ENCODE measurements at places on chromosomes 4 and X.

DNA sequence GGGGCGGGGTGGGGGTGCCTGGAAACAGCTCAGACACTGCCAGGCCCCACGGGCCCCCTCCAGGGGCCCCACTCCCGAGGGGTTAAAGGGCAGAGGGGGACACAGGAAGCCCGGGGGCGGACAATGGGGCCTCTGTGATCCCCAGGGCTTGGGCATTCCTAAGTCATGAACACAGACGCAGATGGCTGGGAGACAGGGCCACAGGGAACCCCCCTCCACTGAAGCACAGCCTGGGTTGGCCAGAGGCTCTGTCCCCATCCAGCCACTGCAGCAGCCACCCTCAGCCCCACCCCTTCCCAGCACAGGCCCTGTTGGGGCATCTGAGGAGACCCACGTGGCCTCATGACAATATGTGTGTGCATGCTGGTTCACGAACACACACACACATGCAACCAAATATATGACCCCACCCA, 3.9 kb downstream of the L1CAM start:
- no peak for DNase-seq

GRCh38 chr4:171928336-171928735, 115.1 kb downstream of the GALNTL6 start:
- DNase-seq = no peak

DNA sequence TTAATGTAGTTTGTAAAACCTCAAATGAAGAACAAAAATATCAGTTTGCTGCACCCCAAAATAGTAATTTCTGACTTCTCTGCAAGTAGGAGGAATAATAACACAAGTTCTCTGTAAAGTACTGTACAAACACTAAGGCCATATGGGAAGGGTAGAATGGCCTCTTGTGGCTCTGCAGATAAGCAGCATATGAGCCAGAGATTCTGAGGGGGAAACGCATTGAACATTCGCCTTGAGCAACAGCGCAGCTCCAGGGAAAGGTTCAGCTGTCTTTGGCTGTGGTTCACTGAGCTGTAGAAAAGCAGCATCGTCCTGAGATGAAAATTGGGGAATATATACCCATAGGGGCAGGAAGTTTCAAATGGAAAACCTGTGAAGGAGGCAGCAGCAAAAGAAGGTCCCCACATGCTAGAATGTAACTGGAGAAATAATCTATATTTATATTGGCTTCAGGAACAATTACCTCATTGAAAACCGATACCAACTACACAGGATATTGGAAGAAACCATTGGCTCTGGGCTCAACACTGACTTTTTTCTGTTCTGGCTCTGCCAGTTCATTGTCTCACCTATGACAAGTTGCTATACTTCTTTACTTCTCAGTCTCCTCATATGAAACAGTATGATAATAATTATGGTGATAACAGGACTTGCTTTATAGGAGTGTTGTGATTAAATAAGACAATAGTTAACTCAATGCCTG, 357.6 kb upstream of the CPEB2 start:
- DNase-seq = no peak

- no peak for DNase-seq
These were observed 1225.9 kb downstream of the PCDH19 start for GRCh38 chrX:99184153-99184552.

GRCh38 chrX:9180623-9181022, 146.7 kb upstream of the FAM9B start:
- no peak for DNase-seq

DNA sequence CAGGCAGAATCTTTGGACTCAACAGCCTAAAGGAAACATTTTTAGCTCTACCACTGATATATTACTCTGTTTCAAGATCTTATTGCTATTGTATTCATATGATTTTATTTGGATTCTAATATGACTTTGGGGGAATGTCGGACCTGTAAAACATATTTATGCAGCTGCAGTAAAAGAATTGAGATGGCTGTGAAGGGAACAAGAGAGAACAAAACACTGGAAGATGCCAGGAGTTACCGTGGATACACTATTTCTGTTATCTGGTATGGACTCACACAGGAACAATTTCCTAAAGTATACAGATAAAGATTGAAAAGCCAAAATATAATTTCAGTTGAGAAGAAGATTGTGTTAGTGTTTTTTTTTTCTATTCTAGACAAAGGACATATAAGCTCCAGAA, 113.0 kb upstream of the DCLK2 start:
- no peak for DNase-seq

DNA sequence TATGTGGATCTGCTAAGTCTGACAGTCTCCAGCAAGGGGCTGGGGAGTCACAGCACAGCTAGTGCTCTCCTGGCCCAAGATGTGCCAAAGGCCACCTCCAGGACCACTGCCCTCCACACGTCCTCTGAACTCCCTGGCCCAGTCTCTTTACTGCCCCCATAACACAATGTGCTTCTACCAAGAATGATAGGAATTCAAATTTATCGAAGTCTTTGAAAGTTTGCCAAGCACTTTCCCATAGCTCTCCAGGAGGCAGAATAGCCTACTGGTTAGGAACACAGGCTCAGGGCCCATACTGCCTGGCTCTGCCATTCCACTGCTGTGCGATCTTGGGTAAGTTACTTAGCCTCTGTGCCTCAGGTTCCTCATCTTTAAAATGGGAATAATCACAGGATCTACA, 86.7 kb downstream of the NHSL2 start:
- DNase-seq = no peak

DNA sequence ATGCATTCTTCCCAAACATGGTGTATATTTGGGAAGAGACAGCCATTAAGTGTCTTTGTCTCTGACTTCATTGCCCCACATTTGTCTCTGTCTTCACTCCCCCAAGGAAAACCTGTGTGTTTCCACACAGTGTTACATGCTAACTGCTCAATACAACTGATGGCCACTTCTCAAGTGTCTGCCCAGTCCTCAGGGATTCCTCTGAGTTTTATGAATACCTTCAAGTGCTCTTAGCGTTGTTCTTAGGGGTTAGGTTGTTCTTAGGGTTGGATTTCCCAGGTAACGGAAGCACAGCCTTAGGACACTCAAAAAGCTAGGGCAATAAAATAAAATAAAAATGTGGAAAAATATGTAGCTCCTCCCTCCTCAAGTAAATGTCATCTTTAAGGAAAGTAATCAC, 64.7 kb upstream of the PLAC8 start:
- no peak for DNase-seq

- no peak for DNase-seq
These were observed 132.8 kb upstream of the MAGEB16 start for GRCh38 chrX:35665311-35665710.

DNA sequence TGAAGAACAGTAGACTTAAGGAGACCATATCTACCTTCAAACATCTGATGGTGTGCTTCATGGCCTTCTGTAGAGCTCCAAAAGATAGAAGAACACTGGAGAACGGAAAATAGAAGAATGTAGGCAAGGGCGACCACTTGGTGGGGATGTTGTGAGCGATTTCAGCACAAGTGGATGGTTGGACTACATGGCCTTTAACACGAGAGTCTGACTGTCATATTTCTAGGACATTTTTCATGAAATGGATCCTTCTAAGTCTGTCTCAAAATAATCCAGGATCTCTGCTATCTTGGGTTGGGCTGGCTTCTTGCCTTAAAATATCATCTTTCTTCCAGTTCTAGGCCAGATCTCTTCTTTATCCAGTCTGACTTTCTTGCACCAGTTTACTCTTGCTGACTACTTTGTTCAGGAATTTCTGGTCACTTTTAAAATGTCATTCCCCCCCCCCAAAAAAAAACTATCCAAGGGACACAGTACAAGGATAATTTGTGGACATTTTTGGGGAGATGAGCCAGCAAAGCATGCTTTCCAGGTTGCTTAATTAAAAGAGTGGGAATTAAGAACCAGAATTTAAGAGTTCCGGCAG, 1.2 kb upstream of the MID1IP1 start:
- peak; percentile 36 for DNase-seq

- no peak for DNase-seq
These were observed 22.7 kb downstream of the INTS6L start for GRCh38 chrX:135543172-135543571.

DNA sequence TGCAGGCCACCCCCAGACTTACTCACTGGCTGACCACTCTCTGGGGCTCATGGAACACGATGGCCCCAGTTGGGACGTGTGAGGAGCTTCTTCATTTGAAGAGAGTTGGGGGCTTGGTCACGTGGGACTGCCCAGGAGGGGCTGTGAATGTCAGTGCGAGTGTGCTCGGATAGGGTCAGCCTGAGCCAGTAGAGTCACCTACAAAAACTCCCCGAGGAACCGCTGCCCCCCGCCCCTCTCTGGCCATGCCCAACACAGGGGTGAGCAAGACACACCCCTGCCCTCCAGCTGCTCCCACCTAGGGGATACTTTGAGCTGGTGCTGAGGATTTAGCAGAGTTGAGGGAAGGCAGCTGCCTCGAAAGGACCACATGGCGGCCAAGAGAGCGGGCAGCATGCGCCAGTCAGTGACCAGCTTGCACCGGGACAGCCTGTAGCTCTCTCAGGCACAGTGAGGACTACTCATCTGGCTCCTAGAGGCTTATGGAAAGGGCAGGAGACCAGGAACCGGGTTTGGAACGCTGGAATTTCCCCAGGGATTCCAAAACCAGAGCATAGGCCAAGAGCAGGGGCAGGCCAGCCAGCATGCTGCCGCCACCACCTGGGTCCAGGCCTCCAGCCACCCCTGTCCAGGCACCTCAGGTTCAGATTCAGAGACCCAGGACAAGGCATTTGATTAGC, 8.4 kb downstream of the PNMA6E start:
- DNase-seq = no peak

- DNase-seq = no peak
These were observed 339.8 kb upstream of the GATB start for GRCh38 chr4:152100379-152101201.

DNA sequence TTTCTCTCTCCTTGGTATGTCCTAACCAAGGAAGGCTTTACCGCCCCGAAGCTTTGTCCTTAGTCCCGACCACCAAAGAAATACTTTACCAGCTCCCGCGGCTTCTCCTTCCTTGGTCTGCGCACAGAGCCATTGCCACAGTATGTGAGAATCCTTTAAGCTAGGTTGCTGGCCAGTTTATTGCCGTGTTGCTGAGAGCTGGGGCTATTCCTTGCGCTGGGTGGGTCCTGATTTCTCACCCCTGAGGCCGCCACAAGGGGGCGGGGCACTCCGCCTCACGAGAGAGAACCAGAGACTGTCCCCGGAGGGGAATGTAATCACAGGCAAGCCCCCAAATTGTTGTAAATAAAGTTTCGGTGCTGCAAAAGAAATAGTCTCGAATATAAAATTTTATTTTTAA, 331.0 kb upstream of the PCDH10 start:
- DNase-seq = no peak

- no peak for DNase-seq
These were observed 3.6 kb upstream of the RENBP start for GRCh38 chrX:153948002-153948466.

All from gastrocnemius medialis (tissue), 4 donors.